ENCODE measurements at places on chromosomes 11 and 22. TPM values are rescaled to one million over a fixed set of nuclear protein-coding genes. Genes with fewer than 3 reads are reported as not detected.

OR4A16 gene
- total RNA-seq = not detected

DNA sequence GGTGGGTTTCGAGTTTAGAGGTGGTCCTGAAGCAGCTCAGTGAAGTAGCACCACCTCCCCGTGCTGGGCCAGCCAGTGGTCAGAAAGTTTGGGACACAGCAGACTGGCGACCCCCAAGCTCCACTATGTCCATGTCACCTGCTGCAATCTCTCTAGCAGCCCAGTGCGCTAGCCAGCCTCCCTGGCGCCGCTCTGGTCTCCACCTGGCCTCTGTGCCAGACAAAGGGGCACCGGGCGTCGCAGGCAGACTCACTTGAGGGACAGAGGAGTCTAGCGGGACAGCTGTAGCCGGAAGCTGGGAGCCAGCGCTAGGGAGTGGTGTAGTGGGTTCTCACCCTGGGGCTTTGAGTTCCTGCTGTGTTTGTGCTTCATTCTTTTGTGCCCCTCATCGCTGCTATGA is 25.5 kb downstream of the MYBPC3 start:
- no peak for DNase-seq

DDX25 gene
- not detected for total RNA-seq

DNA sequence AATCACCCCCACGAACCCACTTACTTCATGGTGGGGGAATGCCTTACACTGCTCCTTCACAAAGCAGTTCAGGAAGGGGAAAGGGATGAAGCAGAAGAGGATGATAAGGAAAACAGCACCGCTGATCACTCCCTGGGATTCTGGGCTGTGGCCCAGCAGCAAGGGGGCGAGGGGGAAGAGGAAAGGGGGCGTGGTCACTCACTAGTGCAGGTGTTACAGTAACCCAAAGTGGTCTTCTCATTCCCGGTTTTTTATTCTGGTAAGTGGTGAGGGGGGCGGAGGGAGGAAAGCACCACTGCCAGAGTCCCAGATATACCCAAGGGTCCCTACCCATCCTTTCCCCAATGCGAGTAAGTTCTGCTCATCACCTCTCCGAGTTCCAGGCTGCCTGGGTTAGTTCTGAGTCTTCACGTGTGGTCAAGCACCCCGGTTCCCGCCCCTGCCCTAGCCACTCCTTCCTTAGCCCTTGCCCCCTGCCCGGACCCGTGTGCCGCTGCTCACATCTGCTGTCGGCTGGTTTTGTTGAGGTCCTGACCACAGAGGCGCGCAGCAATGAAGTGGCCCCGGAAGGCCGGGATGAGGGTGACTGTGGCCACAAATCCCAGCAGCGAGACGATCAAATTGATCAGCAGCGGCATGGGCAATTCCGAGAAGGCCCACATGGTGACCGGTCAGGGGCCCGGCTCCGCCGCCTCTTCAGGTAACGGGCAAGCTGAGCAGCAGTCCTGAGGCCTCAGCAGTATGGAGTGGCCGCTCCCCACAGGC is 477 bp downstream of the DPAGT1 start:
- DNase-seq = peak; percentile 60

DNA sequence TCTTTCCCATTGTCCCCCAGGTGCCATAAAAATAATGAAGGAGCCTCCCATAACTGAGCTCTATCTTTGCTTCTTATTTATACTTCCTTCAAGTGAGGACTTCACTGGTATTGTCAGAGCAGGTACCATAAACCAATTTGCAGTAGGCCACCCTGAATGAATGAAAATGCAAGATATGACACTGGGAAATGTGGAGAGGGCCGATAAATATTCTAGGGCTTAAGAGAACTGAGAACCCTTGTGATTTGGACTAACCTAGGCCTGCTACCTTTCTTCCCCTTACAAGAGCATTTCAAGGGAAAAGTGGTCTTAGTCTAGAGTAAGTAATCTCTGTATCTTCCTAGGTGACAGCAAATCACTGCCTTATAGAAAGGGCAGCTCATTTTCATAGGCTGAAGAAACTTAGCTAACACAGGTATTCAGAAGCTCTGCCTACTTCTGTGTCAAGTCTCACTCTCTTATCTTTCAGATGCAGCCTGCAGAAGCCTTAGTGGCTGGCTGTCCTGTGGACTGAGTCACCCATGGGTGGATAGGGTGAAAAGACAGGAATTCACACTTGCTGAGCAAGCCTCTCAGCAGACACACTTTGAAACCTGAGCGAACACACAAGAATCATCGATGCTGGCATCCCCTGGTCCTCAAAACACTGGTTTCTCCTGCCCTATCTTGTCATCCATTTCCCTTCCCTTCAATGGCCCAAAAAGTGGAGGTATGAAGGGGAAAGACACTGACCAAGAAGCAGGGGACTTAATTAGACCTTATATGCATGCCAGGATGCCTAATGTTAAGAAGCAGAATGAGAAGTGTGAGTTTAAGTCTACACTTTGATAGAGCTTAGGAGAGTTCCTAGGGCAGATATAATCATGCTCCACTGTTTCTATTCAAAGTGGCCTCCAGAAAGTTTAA is 15.2 kb downstream of the NRIP3 start:
- no peak for DNase-seq
